ENCODE measurements at places on chromosomes 5 and 9.

- peak; percentile 15 for DNase-seq
These were observed at the start of gene FOXD1 for GRCh38 chr5:73448463-73449136. TSS of gene FOXD1 (minus strand) at chr5:73448777. CDS start at chr5:73448362, 415 bp downstream.

- no peak for DNase-seq
These were observed 25.7 kb upstream of the EEIG1 start for GRCh38 chr9:128006332-128006996.

DNA sequence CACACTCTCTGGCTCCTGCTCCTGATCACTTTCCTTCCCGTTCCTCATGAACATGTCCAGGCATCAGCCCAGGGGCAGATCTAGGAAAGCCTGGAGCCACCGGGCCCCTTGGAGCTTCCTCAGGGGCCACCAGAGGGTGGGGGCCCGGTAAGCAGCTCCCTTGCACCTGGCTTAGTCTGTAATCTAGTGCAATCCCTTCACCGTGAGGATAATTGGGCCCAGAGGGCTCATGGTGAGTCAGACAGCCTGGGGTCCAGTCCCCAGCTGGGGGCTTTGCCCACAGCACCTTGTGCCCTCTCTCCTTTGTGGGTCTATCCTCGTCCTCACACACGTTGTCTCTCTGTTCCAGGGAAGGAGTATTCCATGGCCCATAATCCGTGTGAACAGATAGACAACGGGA, 10.4 kb upstream of the ALDH1B1 start:
- DNase-seq, result no peak

- DNase-seq, result no peak
These were observed 73.9 kb upstream of the GABRP start for GRCh38 chr5:170709640-170710039.

- DNase-seq, result peak; percentile 14
These were observed 87.9 kb upstream of the FSD1L start for GRCh38 chr9:105359892-105360291.
